H54 (cell line): ENCODE measurements at places on chromosomes 7 and 10.

DNA sequence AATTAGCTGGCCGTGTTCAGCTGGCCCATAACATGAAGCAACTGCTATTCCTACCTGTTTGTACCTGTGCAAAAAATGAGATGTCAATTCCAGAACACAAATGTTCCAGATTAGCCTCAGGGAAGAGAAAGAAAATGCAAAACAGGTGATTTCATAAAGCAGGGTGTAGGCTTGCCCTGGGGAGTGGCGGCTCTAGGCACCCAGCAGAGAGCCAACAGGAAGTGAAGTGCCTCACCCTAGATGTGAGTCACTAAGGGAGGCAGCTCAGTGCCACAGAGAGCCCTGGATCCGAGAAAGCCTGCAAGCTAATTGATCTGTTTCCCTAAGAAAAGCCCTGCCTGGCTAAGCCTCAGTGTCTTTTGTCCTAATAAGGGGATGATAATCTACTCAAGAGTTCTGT is 240.0 kb downstream of the ARHGAP21 start:
- peak; percentile 86 for DNase-seq

GRCh38 chr7:102050864-102051460 is 233.5 kb downstream of the CUX1 start:
- DNase-seq, result no peak

GRCh38 chr10:71974489-71975021 is 10.4 kb downstream of the CHST3 start:
- peak; percentile 93 for DNase-seq

- DNase-seq, result no peak
Observed at GRCh38 chr7:135200821-135201331, 10.4 kb downstream of the WDR91 start.

GRCh38 chr7:138377306-138377705 is 82.8 kb upstream of the TRIM24 start:
- no peak for DNase-seq

- DNase-seq, result no peak
Observed at GRCh38 chr10:66625709-66626590, 299.9 kb upstream of the LRRTM3 start.

- no peak for DNase-seq
Observed at GRCh38 chr7:112395411-112395810, 54.8 kb upstream of the IFRD1 start.

DNA sequence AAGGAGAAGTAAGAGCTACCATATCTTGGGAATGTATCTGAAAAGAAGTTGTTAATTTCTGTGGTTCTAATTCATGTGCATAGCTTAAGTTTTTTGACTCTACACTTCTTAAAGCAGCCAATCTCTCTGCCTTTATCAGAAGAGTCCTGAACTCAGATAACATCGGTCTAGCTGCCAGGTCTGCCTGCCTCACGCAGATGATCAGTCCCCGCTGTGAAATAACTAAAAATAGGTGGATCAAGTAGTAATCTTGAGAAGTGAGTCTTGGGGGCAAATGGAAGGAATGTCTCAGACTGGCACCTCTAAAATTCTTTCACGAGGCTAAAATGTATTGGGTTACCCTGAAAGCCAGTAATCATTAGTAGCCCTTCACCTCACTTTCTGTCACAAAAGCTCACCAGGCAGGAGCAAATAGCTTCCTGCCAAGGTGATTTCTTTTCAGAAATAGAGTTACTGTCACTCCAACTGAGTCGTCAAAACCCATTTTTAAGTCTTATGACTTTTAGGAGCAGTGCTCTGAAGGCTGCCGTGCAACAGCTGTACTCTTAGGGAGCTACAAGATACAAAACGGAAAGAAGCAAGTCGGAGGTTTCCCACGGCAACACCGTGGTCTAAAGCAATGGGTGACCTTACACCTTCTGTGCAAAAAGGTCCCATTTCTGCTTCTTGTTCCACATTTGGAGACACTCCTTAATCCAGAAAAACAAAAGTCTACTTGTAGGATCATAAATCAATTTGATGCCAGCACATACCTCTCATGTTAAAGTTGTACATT is 85.2 kb downstream of the ABCB5 start:
- no peak for DNase-seq

DNA sequence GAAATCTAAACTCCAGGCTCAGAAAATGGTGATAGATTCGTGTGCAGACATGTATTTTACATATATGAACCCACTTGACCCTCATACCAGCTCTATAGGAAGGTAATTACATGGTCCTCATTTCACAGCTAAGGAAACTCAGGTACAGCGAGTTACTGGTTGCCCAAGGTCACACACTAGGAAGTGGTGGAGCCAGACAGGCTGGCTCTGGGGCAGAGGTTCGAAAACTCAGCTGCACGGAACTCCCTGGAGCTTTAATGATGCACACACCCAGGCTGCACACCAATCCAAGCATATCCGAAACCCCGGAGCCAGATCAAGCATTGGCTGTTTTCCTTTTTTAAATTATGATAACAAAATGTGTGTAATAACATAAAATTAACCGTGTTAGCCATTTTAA is 172.4 kb downstream of the COBL start:
- no peak for DNase-seq

DNA sequence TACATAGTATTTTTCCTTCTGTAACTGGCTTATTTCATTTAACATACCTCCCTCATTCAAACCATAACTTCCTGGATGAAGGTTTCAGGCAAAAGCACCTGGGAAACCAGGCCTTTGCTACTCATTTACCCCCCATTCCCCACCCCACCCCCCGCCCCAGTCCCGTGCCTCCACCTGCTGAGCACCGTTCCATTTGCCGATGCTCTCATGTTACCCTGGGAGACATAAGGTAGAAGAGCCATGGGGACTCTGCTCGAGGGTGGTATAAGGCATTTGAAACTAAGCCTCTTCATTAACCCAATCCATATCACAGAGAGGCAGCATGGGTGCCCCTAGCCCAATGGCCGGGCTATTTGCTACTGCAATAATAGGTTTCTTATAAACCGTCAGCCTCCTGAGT is 22.2 kb upstream of the MCM10 start:
- no peak for DNase-seq

DNA sequence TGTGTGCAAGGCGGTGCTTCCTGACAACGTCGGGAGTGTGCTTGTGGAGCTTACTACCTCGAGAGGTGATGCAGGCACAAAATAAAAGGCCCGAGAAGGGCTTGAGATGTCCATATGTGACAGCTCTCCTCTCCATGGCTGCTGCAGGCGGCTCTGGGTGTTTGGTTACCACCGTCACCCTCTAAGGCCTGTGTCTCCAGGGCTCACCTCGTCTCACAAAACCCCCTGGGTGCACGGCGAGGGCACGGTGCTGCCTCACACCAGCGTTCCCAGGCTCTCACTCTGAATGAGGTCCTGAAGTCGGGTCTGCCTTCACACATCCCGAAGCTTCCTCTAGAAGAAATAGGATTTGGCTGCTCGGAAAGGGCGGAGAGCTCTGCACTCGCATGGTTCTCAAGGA is 32.9 kb downstream of the PROSER2 start:
- no peak for DNase-seq

GRCh38 chr7:99139036-99139435 is 4.9 kb downstream of the SMURF1 start:
- no peak for DNase-seq

- DNase-seq, result no peak
Observed at GRCh38 chr10:5499493-5500140, at the start of gene CALML5. Gene CALML5, minus strand, starts transcription at chr10:5499570. Its CDS starts 132 bp downstream, at chr10:5499438.
